Stimulated activated naive CD4-positive, alpha-beta T cell treated with Interleukin-2 at 50 U/mL for 16 hours (primary cell): ENCODE measurements at places on chromosomes 1 and 21.

DNA sequence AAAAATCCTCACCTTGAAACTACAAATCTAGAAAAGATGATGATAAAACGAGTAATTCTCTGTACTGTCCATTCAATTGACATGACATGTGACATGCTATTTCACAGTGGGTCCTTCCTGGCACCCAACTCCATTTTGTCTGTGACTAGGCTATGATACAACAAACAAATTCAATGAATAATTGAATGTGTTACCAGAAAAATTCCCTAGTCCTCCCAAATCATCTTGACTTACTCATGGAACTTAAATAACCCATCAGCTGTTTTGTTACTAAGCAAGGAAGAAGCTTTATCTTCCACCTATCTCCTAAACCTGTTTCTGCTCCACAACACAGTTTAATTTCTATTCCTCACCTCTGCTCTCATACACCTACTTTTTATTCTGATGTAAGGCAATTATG is 30.4 kb downstream of the B3GALNT2 start:
- DNase-seq: no peak

- DNase-seq: no peak
Observed at GRCh38 chr1:9149837-9150581, 21.1 kb upstream of the GPR157 start.

- no peak for DNase-seq
Observed at GRCh38 chr21:26007951-26008498, 162.5 kb downstream of the APP start.

DNA sequence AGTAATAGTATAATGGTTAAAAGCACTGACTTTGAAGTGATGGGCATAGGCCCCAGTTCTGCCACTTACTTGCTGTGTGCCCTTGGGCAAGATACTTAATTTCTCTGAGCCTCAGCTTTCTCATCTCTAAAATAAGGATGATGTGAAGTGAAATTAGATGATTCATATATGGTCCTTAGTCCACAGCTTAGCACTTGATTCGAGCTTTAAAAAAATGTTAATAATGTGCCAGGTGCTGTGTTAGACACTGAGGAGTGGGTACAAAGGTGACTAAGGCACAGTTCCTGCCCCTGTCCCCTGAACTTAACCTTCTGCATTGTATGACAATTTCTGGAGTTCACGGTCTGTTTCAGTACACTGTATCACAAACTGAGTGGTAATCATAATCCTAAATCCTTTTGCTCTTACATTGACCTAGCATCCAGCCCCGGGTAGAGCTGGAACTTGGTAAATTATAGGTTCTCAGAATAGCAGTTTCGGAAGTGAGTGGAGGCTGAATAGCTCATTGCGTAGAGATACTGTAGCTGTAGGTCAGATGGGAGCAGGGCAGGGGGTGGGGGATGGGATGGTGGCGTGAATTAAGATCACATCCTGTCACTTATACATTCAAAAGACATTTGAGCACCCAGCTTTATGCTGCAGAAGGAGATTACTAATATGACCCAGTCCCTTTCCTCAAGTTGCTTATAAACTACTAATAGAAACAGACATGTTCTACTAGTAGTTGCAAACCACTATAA is 1.5 kb downstream of the ZNF691 start:
- no peak for DNase-seq

- no peak for DNase-seq
Observed at GRCh38 chr1:242454262-242455051, 70.0 kb downstream of the PLD5 start.

- DNase-seq: no peak
Observed at GRCh38 chr1:231053493-231054162, 13.6 kb upstream of the FAM89A start.

GRCh38 chr1:88773540-88774150 is 89.6 kb downstream of the PKN2 start:
- no peak for DNase-seq
